A673 (cell line): ENCODE measurements at places on chromosomes 3 and 15.

- DNase-seq, result peak; percentile 40
- H3K4me1 ChIP-seq, result no peaks in the 10 kb centered on the region
- H3K36me3 ChIP-seq, result no peaks in the 10 kb centered on the region
- H3K4me3 ChIP-seq, result no peak overlapping the region
These were observed 2.0 kb upstream of the CEMIP start for GRCh38 chr15:80777137-80777536.

GRCh38 chr3:162122405-162122804 is 625.8 kb downstream of the OTOL1 start:
- DNase-seq, result no peak
- no peaks in the 10 kb centered on the region for H3K4me1 ChIP-seq
- H3K27ac ChIP-seq, result no peak overlapping the region
- no peaks in the 10 kb centered on the region for H3K36me3 ChIP-seq
- H3K27me3 ChIP-seq, result no peaks in the 10 kb centered on the region

- H3K4me1 ChIP-seq, result no peaks in the 10 kb centered on the region
- DNase-seq, result peak; percentile 33
- no peak overlapping the region for H3K4me3 ChIP-seq
- H3K36me3 ChIP-seq, result no peaks in the 10 kb centered on the region
- H3K27me3 ChIP-seq, result no peaks in the 10 kb centered on the region
These were observed 8.6 kb upstream of the TEX9 start for GRCh38 chr15:56356616-56357015.

GRCh38 chr15:60551781-60552161 is 72.8 kb upstream of the ICE2 start:
- H3K4me3 ChIP-seq, result no peak overlapping the region
- H3K4me1 ChIP-seq, result no peaks in the 10 kb centered on the region
- H3K27ac ChIP-seq, result no peak overlapping the region
- no peaks in the 10 kb centered on the region for H3K36me3 ChIP-seq
- no peaks in the 10 kb centered on the region for H3K27me3 ChIP-seq
